Right cardiac atrium (tissue), 5 donors: ENCODE measurements at places on chromosomes 16 and 17. TPM values are rescaled to one million over a fixed set of nuclear protein-coding genes. Genes with fewer than 3 reads are reported as not detected.

Gene PRAC1
- polyA plus RNA-seq, result not detected

Gene TAT
- polyA plus RNA-seq, result 0.02 TPM

Gene RNF157
- 12.1 TPM for polyA plus RNA-seq

Gene KNOP1
- polyA plus RNA-seq, result 12.5 TPM

Gene SCGB1C2
- polyA plus RNA-seq, result not detected

Gene AANAT
- not detected for polyA plus RNA-seq

Gene RNF43
- 3.7 TPM for polyA plus RNA-seq

Gene UTS2R
- polyA plus RNA-seq, result 1.0 TPM

DNA sequence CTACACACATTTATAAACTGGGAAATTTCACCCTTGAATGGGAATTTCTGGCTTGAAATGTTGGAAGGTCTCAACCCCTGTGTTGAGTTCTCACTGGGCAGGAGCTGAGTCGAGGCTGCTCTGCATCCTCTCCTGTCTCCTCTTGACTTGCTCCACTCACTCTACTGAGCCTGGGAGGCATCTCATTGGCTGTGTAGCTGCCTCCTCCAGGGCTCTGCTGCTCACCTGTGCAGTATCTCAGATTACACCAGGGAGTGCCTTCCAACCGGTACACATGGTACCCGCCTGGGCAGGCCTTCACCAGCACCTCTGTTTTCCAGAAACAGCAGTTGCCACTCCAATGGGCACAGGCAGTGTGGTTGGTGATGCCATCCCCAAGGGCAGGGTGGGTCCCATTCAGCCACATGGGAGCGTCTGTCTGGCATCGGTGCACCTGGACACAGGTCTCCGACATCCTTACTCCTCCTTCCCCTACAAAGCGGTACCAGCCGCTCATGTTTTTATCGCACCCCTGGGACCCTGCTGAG is 3.7 kb downstream of the GP2 start:
- no peak for DNase-seq

GRCh38 chr17:40542558-40543411 is 22.5 kb downstream of the CCR7 start:
- DNase-seq, result peak; percentile 93

GRCh38 chr16:3074860-3075522 is 9.6 kb downstream of the IL32 start:
- DNase-seq, result no peak

GRCh38 chr17:71252436-71252835 is 868.4 kb upstream of the SOX9 start:
- DNase-seq, result no peak

DNA sequence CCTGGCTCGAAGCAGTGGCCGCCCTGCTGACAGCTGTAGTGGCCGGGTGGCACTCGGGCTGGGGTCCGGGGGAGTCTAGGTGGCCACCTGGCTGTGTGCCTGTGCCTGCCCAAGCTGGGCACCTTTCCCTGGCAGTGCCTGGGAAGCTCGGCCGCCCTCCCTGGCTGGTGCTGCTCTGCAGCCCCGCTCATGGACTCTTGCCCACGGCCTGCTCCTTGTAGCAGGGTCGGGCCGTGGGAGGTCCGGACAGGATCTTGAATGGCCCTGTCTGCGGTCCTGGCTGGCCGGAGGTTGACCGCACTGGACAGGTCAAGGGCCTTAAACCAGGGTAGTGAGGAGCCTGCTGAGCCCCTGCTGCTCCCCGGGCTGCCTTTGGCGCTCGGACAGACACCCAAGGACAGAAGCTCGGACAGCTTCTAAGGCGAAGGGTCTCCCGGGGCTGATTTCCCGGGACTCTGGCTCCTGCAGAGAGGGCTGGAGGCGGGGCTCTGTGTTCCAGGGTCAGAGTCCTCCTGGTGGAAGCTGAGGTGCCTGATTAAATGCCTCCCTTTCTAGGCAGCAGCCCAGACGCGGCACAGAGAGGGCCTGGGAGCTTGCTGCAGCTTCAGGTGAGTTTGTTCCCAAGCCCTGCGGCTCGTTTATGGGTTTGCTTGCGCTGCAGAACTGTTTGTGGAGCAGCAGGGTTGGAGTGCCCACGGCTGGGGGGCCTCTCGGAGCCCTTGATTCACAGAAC is 6.0 kb downstream of the CAPN15 start:
- DNase-seq, result no peak

- DNase-seq, result no peak
These were observed 22.7 kb upstream of the SPNS2 start for GRCh38 chr17:4476017-4476416.

DNA sequence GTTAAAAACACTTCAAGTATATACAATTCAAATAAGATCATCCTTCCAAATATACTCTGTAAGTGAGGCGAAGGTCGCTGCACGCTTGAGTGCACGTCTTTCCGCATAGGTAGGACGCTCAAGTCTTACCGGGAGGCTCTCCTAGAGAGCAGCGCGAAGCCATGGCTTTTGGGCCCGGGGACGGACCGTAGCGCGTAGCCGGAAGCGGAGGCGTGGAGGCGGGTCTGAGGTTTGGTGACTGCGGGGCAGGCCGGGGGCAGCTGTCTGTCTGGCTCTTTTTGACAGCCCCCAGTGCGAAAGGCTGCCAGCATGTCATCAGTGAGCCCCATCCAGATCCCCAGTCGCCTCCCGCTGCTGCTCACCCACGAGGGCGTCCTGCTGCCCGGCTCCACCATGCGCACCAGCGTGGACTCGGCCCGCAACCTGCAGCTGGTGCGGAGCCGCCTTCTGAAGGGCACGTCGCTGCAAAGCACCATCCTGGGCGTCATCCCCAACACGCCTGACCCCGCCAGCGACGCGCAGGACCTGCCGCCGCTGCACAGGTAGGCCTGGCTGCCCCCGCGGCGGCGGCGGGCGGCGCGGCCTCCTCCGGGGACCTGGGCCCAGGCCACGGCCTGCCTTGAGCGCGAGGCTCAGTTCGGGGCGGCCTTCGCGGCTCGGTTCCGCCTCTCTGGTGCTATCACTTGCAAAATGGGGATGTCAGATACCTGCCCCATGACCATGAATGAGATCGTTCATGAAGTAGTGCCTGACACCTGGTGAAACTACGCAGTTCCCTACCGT is at the start of gene LONP2:
LONP2 (plus strand) TSS at position 221 of the 783 bp plus-strand sequence; CDS start at position 310, 89 bp downstream.
- peak; percentile 96 for DNase-seq

DNA sequence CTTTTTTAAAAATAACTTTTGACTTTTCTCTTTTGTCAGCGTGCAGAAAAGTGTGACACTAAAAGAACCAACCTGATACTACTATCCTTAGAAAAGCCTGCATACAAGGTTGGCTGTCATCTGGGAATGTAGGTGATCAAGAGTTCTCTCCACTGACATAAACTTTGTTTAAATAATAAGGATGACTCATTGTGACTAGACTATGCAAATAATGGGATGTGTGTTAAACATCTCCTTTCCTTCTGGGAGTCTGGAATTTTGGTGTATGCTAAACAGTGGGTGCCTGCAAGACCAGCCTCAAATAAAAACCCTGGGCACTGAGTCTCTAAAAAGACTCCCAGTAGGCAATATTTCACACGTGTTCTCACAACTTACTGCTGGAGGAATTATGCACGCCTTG is 373.4 kb downstream of the CNTNAP4 start:
- DNase-seq, result no peak

DNA sequence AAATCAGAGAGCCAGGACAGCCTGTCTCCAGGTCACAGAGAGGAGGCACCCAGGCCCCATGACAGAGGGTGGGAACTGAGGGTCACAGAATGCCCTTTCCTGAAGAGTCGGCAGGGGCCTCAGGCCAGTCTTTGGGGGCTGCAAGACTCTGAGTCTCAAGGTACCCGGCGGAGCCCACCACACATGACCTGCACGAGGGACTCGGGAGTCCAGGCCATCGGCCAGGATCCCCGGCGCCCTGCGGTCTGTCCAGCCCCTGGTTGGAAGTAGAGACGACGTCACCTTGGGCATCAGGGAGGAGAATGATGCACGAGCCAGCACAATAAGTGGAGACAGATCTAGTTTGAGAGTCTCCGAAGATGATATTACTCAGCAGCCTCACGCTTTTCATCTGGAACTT is 234.7 kb upstream of the SDK2 start:
- DNase-seq, result no peak

DNA sequence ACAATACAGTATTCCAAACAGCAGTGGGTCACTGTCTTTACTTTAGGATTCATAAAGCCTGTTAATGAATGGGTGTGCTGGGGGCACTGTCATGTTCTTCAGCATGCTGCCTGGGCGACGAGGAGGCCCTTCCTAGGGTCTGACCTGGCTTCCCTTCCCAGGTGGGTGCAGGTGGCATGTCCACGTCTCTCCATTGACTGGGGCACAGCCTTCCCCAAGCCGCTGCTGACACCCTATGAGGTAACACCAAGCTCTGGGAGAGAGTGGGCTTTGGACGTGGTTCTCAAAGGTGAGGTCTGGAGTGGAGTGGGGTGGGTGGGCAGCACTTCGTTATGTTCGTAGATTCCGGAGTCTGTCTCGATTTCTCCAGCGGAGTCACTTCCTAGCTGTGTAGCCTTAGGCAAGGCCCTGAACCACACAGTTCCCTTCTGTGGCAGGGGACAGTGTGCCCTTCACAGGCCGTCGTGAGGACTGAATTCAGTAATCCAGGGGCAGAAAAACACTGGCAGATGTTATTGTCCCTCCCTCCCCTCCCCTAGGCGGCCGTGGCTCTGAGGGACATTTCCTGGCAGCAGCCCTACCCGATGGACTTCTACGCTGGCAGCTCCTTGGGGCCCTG is 771 bp upstream of the OVCA2 start:
- no peak for DNase-seq

DNA sequence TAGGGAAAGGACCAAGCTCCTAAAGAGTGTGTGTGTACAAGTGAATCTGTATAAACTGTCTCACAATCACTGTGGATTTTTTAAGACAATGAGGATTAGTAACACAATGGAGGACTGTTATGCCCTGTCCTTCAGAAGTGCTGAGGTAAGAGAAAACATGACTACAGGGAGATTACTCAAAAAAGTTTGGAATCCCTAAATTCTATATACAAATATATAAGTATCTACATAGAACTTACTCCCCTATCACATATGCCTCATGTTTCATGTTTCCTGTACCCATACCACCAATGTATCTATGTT is 81.9 kb downstream of the STH start:
- no peak for DNase-seq

DNA sequence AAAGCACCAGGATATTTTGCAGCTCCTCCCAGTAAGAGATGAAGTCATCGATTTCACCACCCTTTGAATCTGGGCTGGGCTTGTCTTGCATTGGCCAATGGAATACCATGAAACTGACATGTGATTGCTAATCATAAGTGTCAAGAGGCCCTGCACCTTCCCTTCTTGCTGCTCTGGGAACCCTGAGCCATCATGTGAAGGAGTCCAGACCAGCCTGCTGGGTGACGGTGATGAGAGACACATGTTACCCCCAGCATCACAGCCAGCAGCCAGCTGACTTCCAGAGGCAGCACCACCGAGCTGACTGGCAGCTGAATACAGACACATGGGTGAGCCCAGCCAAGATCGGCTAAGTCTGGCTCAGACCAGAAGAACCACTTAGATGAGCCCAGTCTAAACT is 43.6 kb upstream of the CACNG4 start:
- no peak for DNase-seq

GRCh38 chr17:50244771-50245170 is 29.5 kb upstream of the TMEM92 start:
- no peak for DNase-seq
